ENCODE measurements at places on chromosomes 2 and 18.

DNA sequence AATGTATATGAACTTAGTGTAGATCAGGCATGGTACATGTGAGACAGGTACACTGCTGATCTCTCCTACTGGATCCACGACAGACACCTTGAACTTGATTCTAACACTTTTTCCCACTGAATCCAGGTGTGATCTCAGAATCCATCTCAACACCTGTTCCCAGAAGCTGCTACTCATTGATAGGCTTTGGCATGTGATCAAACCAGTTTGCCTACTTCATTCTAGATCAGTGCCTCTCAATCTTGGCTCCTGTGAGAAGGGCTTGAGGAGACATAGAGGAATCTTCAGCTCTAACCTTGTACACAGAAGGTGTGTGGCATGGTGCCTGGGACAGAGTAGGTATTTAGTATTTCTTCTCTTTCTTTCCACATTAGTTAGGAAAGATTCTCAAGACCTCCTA is 212.3 kb upstream of the ATP5MC3 start:
- DNase-seq, result no peak

GRCh38 chr2:232653441-232653840 is 20.0 kb downstream of the EFHD1 start:
- DNase-seq, result no peak

- no peak for DNase-seq
These were observed 179.4 kb downstream of the ANTXR1 start for GRCh38 chr2:69192176-69192945.

DNA sequence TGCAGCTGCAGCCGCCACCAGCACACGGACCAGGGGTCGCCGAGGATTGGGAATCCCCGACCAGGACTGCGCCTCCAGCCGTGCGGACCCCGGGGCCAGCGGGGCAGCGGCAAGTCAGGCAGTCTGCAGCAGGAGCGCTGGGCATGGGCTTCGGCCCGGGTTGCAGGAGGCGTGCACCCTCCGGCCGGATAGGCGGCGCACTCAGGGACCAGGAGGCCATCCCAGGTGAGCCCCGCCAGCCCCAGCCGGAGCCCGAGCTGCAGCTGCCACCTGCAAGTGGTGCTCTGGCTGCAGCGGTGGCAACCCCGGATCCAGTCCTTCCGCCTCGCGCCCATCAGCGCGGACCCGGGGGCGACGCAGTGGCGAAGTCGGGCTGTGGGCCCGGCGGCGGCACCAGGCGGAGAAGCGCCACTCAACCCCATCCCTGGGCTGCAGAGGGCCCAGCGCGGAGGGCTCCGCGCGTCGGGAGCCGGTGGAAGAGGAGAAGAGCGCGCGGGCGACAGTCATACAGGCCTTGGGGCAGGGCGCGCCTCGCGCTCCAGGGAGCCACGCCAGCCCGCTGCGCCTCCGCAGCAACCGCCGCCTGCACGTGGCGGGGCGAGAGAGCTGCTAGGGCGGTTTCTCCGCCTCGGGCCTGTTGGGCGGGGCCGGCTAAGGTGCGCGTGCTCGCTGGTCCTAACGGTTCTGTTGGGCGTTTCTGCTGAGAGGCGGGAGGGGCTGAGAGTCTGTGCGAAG is 73.8 kb downstream of the RPIA start:
- peak; percentile 23 for DNase-seq

All from T-cell (primary cell).